CD8-positive, alpha-beta memory T cell (primary cell): ENCODE measurements at places on chromosomes 12 and 14. TPM values are rescaled to one million over a fixed set of nuclear protein-coding genes. Genes with fewer than 3 reads are reported as not detected.

- H3K4me3 ChIP-seq, result no peak overlapping the region
- no peaks in the 10 kb centered on the region for H3K4me1 ChIP-seq
- no peak for DNase-seq
These were observed 297.0 kb downstream of the SSPN start for GRCh38 chr12:26492406-26492805.

The FAIM2 gene
- 0.39 TPM for total RNA-seq

DNA sequence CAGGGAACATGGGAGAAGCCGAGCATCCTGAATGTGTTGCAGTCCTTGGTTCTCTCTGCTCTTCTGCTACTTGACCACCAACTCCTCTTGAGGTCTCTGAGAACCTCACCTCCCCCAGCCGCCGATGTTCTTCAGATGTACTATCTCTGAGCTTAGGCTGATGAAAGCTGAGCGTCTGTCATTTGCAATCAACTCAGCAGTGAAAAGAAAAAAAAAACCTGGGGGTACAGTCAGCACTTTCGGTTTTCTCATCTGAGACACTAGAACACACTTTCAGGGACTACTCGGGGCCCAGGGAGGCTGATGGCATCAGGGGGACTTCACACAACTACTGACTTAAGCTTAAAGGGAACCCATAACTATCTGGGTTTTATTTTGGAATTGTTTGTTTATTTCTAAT lies 9.6 kb upstream of the FLVCR2 start:
- peaks cover 13% of the 10 kb centered on the region for H3K4me1 ChIP-seq
- H3K27me3 ChIP-seq, result no peaks in the 10 kb centered on the region
- no peaks in the 10 kb centered on the region for H3K36me3 ChIP-seq

GRCh38 chr12:92718483-92718990 lies 15.7 kb downstream of the PLEKHG7 start:
- H3K36me3 ChIP-seq, result no peaks in the 10 kb centered on the region
- H3K4me3 ChIP-seq, result no peak overlapping the region
- H3K27ac ChIP-seq, result no peak overlapping the region
- no peaks in the 10 kb centered on the region for H3K27me3 ChIP-seq
- H3K4me1 ChIP-seq, result no peaks in the 10 kb centered on the region
- no peak for DNase-seq

The NT5DC3 gene
- total RNA-seq, result 10.0 TPM

DNA sequence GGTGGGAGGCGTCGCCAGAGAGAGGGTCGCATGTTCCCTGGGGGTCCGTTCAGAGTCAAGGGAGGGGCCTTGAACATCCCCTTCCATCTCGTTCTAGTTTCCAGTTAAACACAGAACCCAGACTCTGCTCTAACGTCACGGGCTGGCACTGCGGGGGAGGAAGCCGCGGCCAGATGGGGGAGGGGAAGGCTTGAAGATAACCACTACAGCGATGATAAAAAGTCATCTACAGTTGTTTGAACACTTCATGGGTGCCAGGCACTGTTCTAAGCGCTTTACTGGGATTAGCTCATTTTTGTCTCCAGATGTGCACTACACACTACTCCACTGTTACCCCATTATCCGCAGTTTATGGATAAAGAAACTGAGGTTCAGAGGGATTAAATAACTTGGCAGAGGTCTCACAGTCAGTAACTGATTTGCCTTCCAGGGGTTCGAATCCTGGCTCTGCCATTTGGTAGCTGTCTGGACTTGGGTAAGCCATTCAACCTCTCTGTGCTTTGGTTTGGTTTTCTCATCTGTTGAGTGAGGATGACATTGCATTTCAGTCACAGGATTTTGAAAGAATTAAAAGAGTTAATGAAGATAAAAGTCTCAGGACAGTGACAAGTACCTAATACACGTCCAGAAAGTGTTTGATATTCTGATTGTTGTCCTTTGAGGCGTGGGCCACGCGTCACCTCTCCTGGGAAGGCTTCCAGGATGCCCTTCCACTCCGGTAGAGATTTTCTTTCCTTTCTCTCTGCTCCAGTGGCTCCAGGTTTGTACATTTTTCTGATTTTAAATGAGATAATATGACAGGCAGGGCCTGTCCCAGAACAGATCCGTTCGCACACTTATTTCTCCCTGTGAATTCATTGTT lies 798 bp upstream of the RASAL1 start:
- H3K27ac ChIP-seq, result no peak overlapping the region
- peak overlapping the region; percentile 48 for H3K4me3 ChIP-seq
- no peaks in the 10 kb centered on the region for H3K36me3 ChIP-seq
- peaks cover 14% of the 10 kb centered on the region for H3K4me1 ChIP-seq

- no peak overlapping the region for H3K4me3 ChIP-seq
- H3K27ac ChIP-seq, result no peak overlapping the region
- DNase-seq, result no peak
- no peaks in the 10 kb centered on the region for H3K27me3 ChIP-seq
- no peaks in the 10 kb centered on the region for H3K4me1 ChIP-seq
These were observed 37.8 kb upstream of the CMAS start for GRCh38 chr12:22008196-22008595.
